ENCODE measurements at places on chromosomes 6 and 20.

- DNase-seq, result no peak
Measured at GRCh38 chr6:13664703-13665352, 46.8 kb downstream of the RANBP9 start.

DNA sequence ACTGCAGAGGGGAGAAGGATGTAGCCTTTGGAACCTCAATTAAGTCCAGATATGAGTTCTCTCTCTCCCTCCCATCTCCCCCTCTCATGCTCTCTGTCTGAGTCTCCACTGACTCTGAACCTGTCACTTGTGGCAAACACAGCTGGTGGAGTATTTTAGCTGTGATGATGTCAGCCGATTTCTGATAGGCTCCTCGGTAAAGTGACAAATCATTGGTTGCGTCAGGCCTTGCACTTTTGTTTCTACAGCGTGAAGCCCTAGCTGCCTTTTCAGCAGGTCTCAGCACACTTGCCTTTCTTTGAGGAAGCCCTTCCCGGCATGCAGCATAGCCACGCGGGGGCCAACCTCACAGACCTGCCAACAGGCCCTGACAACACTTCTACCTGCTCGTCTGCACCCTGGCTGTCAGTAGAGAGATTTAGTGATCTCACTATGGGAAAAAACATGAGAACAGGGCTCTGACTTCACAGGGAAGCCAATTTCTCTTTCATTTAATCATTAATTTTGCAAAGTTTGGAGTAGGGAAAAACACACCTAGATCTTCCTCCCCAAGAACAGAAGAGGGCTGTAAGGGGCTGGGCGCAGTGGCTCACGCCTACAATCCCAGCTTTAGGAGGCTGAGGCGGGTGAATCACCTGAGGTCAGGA, 84.4 kb downstream of the GMPR start:
- no peak for DNase-seq

DNA sequence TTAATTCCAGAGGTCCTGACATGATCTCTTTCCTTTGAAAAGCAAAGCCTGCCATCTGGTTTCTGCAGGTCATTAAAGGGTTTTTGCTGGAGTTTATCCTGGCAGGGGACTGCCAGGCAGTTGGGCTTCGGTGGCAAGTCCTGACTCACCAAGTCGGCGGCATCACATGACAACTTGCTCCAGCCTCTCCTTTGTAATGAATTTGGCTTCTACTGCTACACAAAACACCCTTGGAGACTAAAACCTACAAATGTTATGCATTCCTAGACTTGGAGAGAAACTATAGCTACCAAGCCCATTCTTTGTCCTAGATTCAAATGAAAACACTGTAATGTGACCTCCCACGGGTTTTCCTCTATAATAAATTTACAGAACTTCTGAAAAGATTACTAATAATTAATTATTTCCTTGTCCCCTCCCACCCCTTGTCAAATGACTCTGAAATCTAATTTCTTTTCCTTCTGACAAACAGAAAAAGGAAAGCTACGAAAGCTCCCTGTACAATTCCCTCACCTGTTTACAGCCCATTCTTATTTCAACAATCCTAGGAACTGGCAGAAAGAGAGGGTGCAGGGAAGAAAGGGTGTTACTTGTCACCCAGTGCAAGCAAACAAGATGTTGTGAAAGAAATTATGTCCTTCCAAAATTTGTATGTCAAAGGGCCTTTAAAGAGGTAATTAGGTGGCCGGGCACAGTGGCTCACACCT, 62.9 kb downstream of the QRSL1 start:
- DNase-seq, result no peak

- DNase-seq, result no peak
Measured at GRCh38 chr6:73180763-73181619, 44.3 kb downstream of the KHDC1L start.

- DNase-seq, result no peak
Measured at GRCh38 chr20:42734660-42735368, 454.9 kb downstream of the PTPRT start.

DNA sequence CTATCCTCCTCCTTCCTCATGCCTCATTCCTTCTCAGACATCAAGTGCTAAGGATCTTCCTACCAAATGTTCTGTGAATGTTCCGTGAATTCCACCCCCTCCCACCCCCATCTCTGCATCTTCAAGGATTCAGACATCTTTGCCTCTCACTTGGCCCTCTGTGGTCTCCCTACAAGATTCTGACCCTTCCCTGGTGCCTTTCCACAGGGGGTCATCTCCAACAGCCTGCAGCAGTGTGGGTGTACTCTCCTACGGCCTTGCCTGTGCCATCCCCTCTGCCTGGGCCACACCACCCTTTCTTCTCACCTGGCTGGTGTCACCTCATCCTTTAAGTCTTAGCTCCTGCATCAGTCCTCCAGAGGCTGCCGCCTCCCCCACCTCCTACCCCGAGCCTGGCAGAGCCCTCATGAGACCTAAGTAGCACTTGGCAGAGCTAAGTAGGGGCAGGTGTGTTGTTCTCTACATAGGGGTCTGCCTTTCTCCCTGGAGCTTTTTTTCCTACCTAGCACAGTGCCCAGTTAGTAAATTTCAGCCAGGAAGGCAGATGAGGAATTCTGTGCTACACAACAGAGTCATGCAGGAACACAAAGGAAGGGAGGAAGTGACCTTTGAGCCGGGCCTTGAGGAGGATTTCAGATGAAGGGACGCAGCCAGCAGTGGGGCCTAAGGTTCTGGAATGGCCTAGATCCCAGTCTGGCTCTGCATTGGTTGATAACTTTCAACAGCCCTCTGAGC, 43.1 kb downstream of the TM9SF4 start:
- DNase-seq, result no peak

DNA sequence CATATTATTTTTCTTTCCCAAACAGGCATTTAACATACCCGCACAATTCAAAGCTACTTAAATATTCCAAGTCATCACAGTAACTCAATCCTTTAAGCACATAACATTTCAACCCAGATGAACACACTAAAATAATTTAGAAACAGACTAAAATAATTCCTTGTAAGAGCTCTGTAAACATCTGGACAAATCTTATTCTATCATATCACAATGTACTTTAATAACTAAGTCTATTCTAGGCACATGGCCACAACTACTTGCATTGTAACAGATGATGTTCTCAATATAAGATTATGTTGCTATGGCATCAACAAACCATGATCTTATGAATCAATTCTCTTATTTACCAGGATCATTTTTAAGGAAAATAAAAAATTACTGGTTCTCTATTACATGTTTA, 123.2 kb upstream of the THEMIS start:
- DNase-seq, result no peak

DNA sequence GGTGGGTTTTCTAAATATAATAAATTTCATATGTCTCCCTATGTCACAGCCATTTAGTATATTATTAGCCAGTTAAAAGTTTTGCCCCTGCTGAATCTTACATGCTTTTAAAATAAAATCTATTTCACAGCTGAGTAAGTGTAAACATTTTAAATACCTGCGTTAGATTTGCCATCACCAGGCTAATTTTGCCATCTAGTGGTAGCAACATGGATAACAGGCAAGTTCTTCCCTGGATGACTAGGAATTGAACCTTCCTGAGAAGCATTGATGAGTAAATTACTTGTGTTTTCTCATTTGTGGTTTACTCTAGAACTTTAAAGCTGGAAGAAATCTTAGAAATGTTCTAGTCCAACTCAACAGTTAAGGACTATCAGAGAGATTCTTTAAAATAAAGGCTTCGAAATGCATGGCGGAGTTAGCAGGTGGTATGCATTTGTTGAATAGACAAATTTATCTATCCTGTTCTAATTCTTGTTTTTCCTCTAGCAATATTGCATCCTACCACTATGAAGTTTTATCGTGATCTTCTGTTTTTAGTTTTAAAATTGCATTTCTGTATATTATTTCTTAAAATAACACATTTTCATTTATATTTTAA, 2.6 kb downstream of the PRSS35 start:
- no peak for DNase-seq

Data from left forelimb (tissue), 1 donor.